ENCODE measurements at places on chromosomes 2 and 18.

DNA sequence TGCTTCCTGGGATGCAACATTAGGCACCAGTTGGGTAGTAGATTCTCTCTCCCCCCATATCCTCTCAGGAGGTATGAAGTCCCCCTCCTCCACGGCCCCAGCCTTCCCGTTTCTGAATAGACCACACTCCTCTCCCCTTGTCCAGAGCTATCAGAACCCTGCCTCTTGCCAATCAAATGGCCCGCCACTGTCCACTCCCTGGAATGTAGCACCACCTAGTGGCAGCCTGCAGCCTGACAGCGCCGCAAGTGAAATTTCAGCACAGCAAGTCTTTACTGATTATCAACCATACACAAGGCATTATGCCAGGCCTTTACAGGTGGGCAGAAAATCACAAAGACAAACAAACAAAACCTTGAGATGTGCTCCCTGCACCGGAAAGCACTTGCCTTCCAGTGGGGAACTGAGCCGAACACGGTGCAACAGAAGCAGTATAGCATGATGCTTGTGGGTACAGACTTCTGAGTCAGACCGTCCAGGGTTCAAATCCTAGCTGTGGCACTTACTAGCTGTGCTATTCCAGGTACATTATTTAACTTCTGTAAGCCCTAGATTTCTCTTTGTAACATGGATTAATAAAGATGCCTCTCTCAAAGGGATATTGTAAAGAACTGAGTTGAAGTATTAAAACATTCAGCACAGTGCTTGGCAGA, 174.0 kb downstream of the SMAD2 start:
- peak; percentile 45 for DNase-seq

GRCh38 chr2:144572977-144573376, 53.1 kb upstream of the ZEB2 start:
- no peak for DNase-seq

DNA sequence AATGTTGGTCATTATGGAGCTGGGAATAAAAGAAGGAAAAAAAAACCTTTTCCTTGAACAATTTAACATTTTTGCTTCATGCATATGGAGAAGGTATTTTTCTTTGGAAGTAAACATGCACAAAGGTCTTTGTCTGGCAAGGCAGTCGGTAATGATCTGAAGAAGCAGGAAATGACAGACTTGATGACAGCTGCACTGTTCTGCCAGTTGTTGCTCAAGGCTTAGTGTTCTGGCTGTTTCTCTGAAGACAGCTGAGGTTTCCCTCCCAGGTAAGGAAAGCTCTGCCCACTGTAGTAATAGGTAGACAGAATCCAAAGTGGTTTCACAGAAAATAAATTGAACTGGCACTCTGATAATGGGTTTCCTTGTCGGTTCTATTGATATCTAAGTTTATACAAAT, 308.4 kb upstream of the GCFC2 start:
- DNase-seq, result no peak

- no peak for DNase-seq
Observed at GRCh38 chr2:2573658-2574293, 242.7 kb upstream of the MYT1L start.

DNA sequence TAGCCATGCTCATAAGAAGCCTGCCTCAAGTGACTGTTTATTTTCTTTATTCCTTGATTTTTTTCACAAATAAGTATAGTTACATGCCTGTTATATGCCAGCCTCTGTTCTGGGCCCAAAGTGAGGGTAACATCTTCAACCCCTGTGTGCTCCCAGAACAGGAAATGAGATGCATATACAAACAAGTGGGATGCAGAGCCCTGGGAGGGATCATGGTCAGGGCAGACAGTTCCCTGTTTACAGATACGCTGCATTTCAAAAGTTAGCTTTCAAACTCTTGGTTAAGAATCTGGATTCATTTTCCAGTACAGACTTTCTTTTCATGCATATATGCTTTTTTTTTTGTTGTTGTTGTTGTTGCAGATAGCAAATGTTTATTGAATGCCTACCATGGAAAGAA, 24.4 kb downstream of the GPR39 start:
- DNase-seq, result no peak

GRCh38 chr18:39693359-39693758, 2127.8 kb upstream of the CELF4 start:
- no peak for DNase-seq

- DNase-seq, result no peak
Observed at GRCh38 chr2:8574196-8575037, 107.4 kb upstream of the ID2 start.

DNA sequence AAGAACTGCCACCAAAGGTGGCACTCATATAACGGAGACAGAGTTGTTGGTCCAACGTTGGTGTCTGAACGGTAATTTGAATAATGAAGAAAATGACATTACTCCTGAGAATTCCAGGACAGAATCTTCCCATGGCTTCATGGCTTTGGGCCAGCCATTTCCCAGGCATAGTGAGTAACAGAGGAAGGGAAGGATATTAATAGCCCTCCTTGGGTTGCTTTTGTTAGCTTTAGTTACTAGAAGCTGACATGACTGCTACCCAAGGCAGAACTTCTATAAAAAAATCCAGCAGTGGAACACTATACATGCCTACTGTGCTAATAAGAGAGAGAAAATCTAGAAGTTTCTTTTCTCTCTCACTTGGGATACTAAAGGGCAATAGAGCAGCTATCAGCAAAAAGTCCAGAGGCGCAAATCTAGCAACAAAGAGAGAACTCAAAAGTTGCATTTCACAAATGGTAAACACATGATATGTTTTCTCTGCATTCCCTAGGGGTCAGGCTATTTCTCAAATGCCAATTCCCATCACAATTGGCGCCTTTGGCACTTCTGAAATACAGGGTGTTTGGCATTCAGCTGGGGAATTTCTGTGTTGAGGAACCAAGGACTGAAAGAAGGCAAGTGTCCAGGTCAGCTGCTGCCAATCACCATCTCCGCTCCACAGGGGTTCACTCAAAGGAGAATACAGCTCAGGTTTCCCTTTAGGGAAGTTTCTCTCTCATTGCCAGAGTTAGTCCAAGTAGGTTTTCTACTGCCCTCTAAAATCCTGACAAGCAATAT, 160.8 kb upstream of the KYNU start:
- DNase-seq, result peak; percentile 4

DNA sequence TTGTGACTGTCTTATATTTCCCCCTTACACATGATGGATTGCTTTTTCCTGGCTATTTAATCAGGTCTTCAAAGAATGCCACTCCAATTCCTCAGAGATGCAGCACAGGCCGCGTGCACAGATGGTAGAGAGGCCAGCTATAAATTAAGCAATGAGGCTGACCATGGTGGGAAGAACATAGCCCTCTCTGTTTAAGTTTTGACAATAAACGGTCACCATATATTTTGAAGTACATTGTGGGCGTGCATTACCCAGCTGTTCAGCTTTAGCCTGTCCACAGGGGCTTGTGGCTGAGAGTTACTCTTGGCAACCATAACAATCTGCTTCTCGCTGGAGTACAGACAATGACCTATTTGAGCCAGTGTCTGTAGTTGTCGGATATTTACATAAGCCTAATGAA, 730.8 kb downstream of the DCC start:
- DNase-seq, result no peak

DNA sequence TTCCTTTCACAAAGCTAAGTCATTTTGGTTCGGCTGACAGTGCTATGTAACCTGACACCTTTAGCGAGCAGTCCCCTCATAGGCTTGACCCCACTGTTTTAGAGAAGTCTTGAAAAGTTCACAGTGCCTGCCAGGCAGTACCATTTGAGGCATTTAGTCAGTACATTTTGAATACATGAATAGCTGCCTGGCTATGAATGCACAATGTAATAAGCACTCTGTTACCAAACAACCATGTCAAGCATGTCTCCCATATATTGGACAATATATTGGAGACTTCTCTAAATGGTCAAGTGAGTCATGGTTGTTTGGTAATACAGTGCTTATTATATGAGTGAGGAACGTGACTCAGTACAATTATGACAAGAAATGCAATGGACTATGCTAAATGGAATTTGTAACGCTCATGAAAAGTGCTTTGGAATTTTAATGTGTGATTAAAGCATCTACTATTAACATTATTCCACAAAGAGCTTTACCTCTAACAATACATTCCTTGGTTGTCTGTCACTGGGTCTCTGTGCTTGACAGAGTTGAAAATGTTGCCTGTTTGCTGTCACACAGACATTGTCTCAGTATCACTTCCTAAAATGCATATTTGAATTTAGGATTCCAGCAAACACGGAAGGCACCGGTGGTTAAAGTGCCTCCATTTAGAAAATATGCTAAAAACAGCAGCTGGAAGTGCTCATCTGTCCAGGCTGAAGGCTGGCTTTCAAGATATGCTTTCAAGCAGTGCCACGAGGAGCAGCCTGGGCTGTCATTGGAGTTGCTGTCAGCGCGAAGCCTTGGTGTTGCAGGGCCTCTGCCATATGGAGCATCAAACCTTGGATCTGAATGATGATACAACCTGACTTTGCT, 458.6 kb downstream of the FBXO15 start:
- no peak for DNase-seq

GRCh38 chr2:165776013-165776412, 18.0 kb downstream of the GALNT3 start:
- DNase-seq, result no peak

DNA sequence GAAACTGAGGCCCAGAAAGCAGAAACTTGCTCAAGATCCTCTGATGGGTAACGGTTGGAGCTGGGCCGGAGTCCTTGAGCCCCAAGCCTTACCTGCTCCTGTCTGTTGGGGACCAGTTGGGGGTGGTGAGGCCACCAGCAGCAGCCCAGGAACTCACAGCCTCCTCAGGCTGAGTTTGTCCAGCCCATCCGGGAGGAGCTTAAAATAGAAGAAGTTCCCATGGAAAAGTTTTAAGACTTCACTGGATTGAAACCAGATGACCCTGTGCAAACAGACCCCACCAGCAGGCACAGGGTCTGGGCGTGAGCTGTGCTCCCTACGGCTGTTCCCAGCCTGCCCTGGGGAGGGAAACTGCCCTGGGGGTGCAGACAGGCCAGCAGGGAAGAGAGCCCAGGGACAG, 40.6 kb upstream of the FOSL2 start:
- DNase-seq, result no peak

- DNase-seq, result no peak
Observed at GRCh38 chr18:29418136-29418535, 1241.2 kb upstream of the CDH2 start.

- no peak for DNase-seq
Observed at GRCh38 chr2:54591551-54591950, 131.9 kb upstream of the EML6 start.

- DNase-seq, result no peak
Observed at GRCh38 chr2:150732064-150732463, 244.6 kb upstream of the RND3 start.

DNA sequence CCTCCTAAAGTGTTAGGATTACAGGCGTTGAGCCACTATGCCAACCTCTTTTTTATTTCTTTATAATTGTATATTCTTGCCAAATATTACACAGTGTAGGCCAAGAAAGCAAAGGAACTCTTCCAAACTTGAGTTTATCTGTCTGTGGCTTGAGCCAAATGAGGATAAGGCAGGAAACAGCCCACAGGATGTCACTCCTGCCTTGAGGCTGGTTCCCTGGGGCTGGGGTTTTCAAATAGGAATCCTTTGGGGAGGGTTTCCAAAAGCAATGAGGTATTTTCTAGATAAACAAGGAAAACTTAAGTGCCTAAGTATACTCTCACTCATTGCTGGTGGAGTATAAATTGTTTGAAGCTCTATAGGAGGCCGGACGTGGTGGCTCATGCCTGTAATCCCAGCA, 56.4 kb downstream of the ADCY3 start:
- DNase-seq, result no peak

- no peak for DNase-seq
Observed at GRCh38 chr2:15334644-15335326, 226.3 kb downstream of the NBAS start.

- DNase-seq, result no peak
Observed at GRCh38 chr2:55590810-55591440, 26.5 kb downstream of the PPP4R3B start.

DNA sequence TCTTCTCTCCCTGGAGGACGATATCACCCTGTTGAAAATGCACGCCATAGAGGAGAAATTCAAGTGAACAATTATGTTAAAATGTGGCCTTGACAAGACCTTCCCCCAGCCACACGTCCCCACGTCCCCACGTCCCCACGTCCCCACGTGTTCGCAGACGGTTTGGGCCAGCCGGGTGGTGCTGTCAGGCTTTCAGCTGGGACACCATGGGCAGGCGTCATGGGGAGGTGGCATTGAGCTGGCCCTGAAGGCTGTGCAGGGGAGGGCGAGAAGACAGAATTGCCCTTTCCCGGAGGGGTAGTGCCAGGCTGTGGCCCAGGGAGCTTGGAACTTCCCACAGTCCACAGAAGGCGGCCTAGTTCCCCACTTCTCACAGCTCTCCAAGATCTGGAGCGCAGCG, 240.7 kb upstream of the RAB6C start:
- DNase-seq, result no peak

DNA sequence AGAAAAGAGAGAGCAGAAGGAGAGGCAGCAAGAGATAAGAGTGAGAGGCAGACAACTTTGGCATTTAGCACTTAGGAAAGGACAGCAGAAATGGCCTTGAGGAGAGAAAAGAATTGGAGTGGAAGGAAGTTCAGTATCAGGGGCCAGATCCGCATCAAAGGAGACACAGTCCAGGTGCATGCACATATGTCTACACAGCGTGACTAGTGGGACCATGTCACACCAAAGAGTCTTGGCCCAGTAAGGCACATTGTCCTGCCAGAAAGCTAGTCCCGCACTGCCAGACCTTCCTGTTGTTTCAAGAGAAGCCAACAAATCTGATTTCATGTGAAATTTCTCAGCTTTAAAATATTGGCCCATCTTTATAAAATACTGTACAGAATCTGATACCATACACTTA, 8.5 kb upstream of the STK39 start:
- no peak for DNase-seq

DNA sequence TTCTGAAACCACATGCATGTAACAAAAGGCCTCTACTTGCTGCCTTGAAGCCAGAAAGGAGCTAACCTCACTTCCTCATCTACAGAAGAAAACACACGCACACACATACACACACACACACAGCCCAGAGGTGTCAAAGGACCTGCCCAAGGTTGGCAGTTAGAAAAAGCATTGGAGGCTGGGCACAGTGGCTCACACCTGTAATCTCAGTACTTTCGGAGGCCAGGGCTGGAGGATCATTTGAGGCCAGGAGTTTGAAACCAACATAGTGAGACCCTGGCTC, 125.9 kb upstream of the RNF152 start:
- no peak for DNase-seq

DNA sequence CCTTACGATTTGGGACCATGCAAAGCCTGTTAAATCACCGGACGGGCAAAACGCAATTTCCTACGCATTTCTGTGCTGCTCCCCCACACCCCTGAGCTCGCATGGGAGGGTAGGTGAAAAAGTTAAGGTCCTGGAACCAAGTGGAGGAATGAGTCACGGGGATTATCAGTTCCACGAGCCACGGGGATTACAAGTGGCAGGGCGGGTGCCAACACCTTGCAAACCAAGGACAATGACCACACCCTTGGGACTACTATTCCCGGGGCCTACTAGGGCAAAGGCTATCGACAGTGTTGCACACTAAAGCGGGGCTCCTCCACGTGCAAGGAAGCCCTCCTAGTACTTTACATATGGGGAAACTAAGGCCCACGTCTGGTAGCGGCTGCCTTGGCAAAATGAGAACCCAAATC, 447 bp downstream of the RETSAT start:
- peak; percentile 14 for DNase-seq

- DNase-seq, result peak; percentile 79
Observed at GRCh38 chr2:239275847-239276831, 124.7 kb downstream of the HDAC4 start.

All from globus pallidus (tissue), 1 donor.